ENCODE measurements at places on chromosomes 13 and 19.

- no peak for DNase-seq
Measured at GRCh38 chr19:48961051-48961649, 4.0 kb upstream of the FTL start.

DNA sequence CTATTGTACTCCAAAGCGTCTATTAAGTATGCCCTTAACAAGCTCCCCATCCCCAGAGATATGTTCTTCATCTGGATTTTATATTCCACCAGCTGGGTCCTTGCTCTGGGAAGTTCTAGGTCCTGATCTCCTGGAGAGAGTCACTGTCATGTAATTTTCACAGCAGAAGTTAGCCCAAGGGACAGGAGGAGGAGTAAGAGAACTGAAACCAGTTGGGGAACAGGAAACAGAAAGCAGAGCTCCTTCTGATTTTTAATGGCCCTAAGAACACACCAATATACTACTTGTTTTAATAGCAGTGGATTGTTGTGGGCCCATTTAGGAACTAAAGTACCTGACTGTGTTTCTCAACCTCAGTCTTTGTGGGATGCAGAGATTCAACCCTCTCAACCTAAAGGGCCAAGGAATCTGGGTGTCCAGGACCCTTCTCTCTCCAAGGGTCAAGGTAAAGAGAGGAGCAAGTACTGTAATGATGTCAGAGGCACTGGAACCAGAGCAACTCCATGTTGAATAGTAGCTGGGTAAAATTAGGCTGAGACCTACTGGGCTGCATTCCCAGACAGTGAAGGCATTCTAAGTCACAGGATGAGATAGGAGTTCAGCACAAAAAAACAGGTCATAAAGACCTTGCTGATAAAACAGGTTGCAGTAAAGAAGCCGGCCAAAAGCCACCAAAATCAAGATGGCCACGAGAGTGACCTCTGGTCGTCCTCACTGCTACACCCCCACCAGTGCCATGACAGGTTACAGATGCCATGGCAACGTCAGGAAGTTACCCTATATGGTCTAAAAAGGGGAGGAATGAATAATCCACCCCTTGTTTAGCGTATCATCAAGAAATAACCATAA is 8.1 kb upstream of the FPR3 start:
- no peak for DNase-seq

GRCh38 chr19:10552510-10553053 is 8.9 kb downstream of the ATG4D start:
- DNase-seq: no peak

DNA sequence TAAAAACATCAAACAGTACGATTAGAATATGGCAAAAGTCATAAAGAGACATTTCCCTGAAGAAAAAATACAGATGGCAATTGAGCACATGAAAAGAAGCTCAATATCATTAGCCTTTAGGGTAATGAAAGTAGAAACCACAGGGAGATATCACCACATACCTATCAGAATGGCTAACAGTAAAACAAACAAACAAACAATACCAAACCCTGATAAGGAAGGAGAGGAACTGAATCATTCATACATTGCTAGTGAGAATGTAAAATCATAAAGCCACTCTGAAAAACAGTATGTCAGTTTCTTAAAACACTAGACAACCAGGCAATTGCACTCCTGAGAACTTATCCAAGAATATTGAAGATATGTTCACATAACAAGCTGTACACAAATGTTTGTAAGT is 1342.5 kb upstream of the SLC10A2 start:
- no peak for DNase-seq

DNA sequence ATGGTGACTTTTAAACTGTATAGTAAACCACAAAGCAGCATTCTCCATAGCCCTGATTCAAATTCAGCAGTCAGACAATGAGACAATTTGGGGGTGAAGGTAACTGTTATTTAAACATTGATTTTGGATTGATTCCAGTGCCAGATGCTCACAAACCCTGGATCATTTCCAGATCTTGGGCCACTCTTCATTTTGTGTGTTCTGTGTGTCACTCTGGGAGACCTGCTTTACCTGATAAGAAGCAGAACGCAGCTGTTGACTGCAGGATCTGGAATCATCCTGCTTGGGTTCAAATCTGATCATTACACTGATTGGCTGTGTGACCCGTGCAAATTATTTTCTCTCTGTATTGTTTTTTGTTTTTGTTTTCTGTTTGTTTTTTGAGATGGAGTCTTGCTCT is 4.0 kb upstream of the PCDH8 start:
- DNase-seq: no peak

DNA sequence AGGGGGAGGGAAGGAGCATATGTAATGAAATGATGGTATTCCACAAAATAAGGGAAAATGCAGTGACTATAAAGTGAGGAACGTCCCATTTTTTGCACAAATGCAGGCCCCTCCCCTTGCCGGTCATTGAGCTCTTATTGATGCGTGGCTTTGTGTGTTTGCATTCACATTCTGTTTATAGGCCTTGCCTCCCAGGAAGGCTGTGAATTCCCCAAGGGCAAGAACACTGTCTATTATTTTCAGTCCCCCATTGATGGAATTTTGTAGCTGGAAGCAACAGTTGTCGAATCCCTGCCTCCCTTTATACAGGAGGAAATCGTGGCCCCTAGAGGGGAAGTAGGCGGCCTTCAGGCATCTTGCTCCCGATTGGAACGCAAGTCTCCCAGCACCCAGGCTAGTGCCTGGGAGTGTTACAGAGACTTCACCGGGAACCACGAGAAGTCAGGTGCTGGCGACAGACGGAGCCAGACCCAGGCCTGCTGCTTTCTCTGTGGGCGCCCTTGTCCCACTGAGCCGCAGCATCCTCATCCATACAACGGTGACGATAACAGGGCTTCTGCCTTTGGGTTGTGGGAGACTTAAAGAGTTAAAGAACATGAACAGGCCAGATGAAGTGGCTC is 6.9 kb downstream of the SBSN start:
- no peak for DNase-seq

DNA sequence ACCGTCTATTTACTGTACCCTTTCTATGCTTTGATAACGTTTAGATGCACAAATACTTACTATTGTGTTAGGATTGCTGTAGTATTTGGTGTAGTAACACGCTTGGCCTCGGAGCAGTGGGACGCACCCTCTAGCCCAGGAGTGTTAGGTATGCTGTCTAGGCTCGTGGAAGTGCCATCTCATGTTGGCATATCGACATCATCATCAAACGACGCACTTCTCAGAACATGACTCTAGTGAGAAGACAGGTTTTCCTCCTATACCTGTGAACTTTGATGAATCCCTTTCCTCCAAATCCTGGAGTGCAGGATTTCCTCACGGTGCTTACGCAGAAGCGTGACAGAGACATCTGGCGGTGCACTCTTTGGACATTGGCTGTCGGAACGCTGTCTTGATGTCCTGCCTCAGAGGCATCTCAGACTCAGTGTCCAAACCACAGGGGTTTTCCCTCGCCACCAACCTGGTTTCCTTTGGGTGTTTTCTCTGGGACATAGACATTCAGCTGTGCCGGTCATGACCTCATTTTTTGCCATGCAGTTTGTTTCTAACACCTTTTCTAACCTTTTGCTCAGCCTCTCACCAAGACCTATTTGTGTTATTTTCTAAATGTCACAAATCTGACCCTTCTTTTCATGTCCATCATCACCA is 6.3 kb downstream of the SNRNP70 start:
- DNase-seq: no peak

GRCh38 chr19:32219881-32220472 is 125.4 kb upstream of the ZNF507 start:
- no peak for DNase-seq

DNA sequence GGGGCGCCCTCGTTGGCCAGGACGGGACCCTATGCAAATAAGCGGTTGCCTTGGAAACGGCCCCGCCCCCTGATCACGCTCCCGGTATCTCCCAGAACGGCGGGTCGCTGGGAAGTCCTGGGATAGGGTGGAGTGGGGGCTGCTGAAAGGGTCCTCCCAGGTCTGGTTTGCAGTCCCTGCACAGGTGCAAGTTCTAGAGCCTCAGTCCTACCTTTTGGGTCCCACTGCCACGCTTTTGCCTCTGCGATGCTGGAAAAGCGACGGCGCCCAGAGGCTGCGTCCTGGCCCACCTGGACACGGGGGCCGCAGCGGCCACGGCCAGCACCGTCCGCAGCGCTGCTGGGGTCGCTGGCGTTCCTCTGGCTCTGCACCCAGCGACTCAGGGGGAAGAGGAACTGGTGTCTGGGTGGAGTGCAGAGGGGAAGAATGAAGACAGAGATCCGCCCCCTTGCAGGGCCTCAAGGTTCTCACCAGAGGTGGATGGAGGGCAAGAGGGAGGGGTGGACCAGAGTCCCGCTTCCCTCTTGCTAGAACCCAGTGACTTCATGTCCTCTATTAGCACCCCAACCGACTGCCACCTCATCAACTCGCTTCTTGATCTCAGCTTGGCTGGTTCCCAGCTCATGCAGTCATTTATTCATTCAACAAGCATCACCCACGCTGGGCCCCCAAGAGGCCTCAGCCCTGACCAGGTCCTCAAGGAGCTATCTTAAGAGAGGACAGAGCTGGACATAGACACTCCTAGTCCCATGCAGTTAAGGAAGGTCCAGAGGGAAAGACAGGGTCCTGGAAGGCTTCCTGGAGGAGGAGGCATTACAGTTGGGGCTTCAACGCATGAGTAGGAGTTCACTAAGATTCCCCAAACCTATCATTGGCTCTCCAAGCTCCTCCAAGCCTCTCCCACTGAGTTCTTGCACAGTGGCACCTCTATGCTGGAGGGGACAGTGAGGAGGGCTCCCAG is at the start of gene LRRC25:
Gene LRRC25 (minus strand): TSS at position 381 of the 961 bp plus-strand sequence. CDS start 659 bp downstream, outside the sequence.
- DNase-seq: peak; percentile 38

DNA sequence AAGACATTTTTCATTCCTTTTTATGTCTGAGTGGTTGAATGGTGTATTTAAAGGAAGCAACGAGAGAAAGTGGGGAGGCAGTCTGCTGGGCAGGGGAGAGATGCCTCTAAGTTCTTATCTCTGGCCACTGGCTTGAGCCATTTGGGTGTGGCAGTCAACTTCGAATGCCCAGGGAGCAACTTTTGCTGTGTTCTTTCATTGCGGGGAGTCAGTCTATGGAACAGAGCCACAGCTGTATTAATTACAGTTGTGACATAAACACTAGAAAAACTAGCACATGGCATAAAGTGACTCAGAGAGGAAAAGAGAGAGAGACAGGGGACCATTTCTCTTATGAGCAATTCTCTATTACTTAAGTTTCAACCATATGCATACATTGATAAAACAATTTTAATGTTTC is 40.4 kb upstream of the PDCD5 start:
- no peak for DNase-seq

DNA sequence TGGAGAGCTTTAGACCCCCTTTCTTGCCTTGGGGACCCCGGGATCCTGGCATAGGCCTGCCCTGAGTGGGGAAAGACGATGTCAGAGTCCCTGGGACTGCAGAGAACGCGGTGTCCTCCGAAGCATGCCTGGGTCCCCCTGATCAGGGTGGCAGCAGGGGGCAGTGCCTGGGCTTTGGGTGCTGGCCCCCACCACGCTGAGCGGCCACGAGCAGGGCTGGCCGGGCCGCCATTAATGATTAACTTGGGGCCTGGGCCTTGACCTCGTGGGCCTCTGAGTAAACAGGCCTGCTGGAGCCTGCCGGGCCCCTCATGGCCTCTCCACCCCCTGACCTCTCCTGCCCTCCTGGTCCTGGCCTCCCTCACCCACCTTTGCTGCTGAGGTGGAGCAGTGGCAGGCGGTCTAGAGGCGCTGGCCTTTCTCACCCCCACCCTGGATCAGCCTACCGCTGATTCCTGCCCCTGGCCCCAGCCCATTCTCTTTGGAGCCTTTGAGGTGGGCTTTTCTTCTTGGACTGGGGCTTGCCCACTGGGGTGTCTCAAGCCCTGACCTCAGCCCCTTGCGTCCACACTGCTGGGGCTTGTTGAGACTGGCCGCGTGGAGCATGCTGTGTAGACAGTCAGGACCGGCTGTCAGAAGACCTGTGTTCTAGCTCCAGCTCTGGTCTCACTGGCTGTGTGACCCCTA is 26.3 kb downstream of the CEBPA start:
- DNase-seq: no peak

- no peak for DNase-seq
Measured at GRCh38 chr13:60427285-60427684, 30.3 kb downstream of the TDRD3 start.

- no peak for DNase-seq
Measured at GRCh38 chr19:56633021-56633420, 9.9 kb upstream of the SMIM17 start.

GRCh38 chr13:42405665-42406390 is 133.9 kb downstream of the AKAP11 start:
- DNase-seq: no peak

DNA sequence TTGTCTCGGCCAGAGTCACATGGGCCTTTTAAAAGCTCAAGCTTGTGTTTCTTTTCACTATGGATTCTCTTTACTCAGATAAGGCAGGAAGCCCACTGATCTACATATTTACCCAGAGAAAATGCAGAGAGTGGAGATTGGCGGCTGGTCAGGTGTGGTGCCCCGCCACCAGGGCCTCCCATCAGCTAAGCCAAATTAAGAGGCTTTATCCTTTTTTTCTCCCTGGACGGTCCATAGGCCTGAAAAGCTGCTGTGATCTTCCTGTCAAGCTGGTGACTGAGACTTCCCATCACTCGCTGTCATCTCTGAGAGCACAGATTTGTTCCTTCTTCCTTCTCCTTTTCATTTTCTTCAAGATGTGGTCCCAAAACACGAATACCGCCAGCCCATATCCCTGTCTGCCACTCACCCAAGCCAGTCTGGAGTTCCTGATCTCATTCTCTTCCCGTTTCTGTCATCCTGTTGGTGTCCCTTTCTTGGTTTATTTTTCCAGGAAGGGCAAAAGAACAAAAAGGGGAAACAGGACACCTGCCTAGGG is 1.9 kb downstream of the SAFB start:
- DNase-seq: no peak

GRCh38 chr13:75258159-75258782 is 223.7 kb downstream of the TBC1D4 start:
- no peak for DNase-seq

DNA sequence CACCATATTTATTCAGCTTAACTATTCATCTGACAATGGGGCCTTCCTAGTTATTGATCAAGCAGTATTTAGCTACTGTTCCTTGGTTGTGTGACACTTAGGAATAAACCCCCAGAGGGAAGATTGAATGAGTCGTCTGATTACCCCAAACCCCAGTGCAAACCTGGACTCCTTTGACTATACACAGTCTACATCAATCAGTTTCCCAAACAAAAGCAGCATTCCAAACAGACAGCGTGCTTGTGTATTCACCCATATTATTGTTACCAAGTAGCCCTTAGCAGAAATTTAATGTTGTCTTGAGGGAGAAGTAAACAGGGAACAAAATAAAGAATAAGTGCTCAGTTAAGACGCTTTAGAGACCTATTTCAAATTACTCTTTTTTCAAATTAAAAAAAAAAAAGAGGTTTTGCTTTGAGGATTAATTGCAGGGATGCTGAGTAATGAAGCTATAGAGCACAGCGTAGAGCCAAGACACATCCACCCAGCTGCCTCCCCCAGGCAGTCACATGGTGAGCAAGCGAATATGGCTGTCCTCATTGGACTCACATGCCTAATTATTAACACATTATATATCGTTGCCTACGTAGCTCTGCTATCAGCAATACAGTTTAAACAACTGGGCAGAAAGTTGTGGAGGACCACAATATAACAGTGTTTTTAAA is 14.7 kb upstream of the B3GLCT start:
- no peak for DNase-seq

- peak; percentile 67 for DNase-seq
Measured at GRCh38 chr19:41997121-41997850, 3.3 kb upstream of the ATP1A3 start.

- DNase-seq: no peak
Measured at GRCh38 chr13:64239372-64239771, 2823.7 kb upstream of the PCDH20 start.

- DNase-seq: no peak
Measured at GRCh38 chr19:40246292-40247073, 20.0 kb upstream of the CCNP start.

All from right hindlimb (tissue), 1 donor.